ENCODE measurements at places on chromosomes 5 and 9.

GRCh38 chr9:21357479-21358460 is 7.1 kb upstream of the IFNA6 start:
- DNase-seq, result no peak
- H3K4me3 ChIP-seq, result peak overlapping the region; percentile 58
- peak overlapping the region; percentile 59 for H3K27ac ChIP-seq
- peaks cover 19% of the 10 kb centered on the region for H3K4me1 ChIP-seq

GRCh38 chr5:74534397-74535129 is 106.0 kb downstream of the ENC1 start:
- no peaks in the 10 kb centered on the region for H3K4me1 ChIP-seq
- H3K27ac ChIP-seq, result no peak overlapping the region
- no peak for DNase-seq
- peaks cover 9% of the 10 kb centered on the region for H3K27me3 ChIP-seq
- no peak overlapping the region for H3K4me3 ChIP-seq

DNA sequence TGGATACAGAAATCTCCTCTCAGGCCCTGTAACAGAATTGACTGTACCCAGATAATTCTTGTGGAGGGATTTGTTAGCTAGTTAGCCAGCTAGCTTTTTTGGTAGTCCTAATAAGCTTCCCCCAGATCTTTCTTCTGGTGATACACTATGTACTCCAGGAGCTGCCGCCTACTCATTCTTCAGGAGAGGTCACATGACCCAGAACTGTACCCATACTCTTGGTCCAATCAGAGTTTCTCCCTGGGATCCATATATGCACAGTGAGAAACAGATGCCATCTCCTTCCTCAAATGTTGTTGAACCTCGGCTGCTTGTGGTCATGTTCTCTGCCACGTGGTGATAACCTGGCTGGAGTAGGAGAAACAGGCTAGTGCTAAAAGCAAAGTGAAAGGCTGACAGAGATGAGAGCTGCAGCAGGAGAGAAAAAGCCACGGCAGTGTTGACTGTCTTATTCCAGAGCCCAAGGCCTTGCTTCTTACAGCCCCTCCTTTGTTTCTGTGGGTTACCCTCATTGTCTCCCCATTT is 123.0 kb upstream of the RFX3 start:
- no peaks in the 10 kb centered on the region for H3K36me3 ChIP-seq
- H3K4me3 ChIP-seq, result no peak overlapping the region
- H3K27me3 ChIP-seq, result no peaks in the 10 kb centered on the region
- peaks cover 9% of the 10 kb centered on the region for H3K4me1 ChIP-seq
- H3K27ac ChIP-seq, result no peak overlapping the region

GRCh38 chr9:127767410-127767809 is 11.1 kb downstream of the SH2D3C start:
- H3K36me3 ChIP-seq, result peaks cover 16% of the 10 kb centered on the region
- peaks cover 80% of the 10 kb centered on the region for H3K4me1 ChIP-seq
- peak overlapping the region; percentile 88 for H3K27ac ChIP-seq
- peak overlapping the region; percentile 13 for H3K4me3 ChIP-seq
- no peaks in the 10 kb centered on the region for H3K27me3 ChIP-seq
- no peak for DNase-seq

GRCh38 chr5:41127967-41128690 is 57.0 kb upstream of the MROH2B start:
- no peaks in the 10 kb centered on the region for H3K4me1 ChIP-seq
- DNase-seq, result no peak
- no peaks in the 10 kb centered on the region for H3K27me3 ChIP-seq
- H3K27ac ChIP-seq, result no peak overlapping the region
- H3K36me3 ChIP-seq, result no peaks in the 10 kb centered on the region
- H3K4me3 ChIP-seq, result no peak overlapping the region

- no peaks in the 10 kb centered on the region for H3K4me1 ChIP-seq
- H3K27ac ChIP-seq, result no peak overlapping the region
- no peak overlapping the region for H3K4me3 ChIP-seq
- no peaks in the 10 kb centered on the region for H3K27me3 ChIP-seq
Measured at GRCh38 chr5:5710471-5710870, 288.0 kb downstream of the ICE1 start.

- H3K27me3 ChIP-seq, result no peaks in the 10 kb centered on the region
- no peaks in the 10 kb centered on the region for H3K36me3 ChIP-seq
- no peak for DNase-seq
- no peak overlapping the region for H3K4me3 ChIP-seq
- no peaks in the 10 kb centered on the region for H3K4me1 ChIP-seq
- no peak overlapping the region for H3K27ac ChIP-seq
Measured at GRCh38 chr5:125181955-125182354, 435.5 kb upstream of the ZNF608 start.

DNA sequence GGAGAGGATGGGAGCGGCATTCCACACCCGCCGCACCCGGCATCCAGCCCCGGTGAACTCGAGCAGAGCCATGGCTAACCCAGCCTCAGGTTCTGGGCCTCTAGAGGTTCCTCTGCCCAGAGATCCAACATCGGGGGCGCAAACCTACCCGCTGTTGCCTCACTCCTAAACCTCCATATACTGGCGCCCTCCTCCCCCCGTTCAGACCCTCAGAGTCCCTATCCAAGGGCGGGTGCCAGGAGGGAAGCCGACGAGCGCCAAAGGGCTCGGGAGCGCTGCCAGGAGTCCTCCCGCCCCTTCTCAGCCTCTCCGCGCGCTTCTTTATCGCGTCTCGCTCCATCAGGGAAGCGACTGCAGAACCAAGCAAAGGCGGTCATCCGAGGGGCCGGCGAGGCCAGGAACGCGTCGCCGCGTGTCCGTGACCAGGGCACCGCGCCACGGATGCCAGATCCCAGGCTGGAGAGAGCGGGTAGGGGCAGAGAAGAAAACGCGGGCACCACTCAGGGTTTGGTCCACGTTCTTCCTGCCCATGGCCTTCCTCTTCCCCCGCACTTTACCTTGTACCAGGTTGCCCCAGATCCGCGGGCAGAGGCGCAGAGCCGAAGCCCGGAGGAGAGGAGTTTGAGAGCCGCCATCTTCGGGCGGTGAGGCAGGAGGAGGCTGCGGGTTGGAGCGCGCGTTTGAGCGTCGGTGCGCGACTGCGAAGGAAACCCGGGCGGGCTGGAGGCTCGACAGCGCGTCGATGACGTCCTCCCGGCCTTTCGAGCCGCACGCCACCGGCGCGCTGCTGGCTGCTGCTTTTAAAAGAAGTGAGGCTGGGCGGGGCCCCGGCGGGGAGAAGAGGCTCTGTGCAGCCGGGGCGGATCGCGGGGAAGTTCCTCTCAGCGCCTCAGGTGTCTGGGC is at the start of gene OXCT1:
Gene OXCT1, minus strand, starts transcription at position 702 of the 903 bp plus-strand sequence. Its CDS starts 67 bp downstream, at position 635.
- peaks cover 61% of the 10 kb centered on the region for H3K4me1 ChIP-seq
- H3K36me3 ChIP-seq, result peaks cover 17% of the 10 kb centered on the region
- no peaks in the 10 kb centered on the region for H3K27me3 ChIP-seq

DNA sequence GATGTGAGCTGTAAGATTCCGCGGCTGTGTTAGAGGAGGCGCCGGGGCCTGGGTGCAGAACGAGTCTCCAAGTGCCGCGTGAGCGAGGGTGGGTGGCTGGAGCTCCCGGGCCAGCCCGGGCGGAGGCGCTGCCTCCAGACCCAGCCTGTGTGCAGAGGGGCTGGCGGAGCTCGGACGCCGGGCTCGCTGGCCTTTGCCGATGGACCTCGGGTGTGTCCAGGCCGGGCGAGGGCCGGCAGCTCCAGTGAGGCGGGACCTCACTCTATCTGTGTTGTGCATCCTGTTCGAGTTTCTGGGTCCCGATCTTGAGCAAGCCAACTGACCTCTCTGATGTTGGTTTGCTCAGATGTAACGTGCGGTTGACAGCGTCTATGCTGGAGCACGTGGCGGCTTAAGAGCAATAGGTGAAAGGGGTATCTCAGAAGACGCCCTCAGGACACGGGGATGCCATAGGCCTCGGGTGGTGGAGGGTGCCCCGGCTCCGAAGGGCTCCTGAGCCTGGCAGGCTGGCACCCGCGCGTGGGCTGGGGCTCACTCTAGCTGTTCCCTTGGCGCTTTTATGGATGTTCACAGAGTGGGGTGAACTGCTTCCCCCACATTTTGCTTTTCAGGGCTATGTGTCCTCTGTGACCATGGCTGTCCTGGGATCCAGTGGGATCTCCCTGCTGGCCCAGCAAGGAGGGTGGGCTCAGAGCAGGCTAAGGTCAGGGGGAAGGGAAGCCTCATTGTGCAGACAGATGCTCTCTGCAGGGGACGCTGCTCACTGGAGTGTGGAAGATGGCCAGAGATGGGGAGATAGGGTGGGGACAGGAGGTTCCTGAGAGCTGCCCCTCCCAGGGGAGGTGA is 69.8 kb downstream of the MRPL36 start:
- no peaks in the 10 kb centered on the region for H3K4me1 ChIP-seq
- no peak overlapping the region for H3K4me3 ChIP-seq
- H3K27ac ChIP-seq, result no peak overlapping the region

- DNase-seq, result no peak
- no peaks in the 10 kb centered on the region for H3K36me3 ChIP-seq
- H3K27me3 ChIP-seq, result peaks cover 5% of the 10 kb centered on the region
- no peak overlapping the region for H3K27ac ChIP-seq
- H3K4me3 ChIP-seq, result no peak overlapping the region
Measured at GRCh38 chr5:82885627-82886389, 191.4 kb downstream of the TMEM167A start.

- no peak for DNase-seq
- H3K4me1 ChIP-seq, result peaks cover 5% of the 10 kb centered on the region
- H3K4me3 ChIP-seq, result no peak overlapping the region
Measured at GRCh38 chr5:80061547-80061946, 26.4 kb downstream of the THBS4 start.

DNA sequence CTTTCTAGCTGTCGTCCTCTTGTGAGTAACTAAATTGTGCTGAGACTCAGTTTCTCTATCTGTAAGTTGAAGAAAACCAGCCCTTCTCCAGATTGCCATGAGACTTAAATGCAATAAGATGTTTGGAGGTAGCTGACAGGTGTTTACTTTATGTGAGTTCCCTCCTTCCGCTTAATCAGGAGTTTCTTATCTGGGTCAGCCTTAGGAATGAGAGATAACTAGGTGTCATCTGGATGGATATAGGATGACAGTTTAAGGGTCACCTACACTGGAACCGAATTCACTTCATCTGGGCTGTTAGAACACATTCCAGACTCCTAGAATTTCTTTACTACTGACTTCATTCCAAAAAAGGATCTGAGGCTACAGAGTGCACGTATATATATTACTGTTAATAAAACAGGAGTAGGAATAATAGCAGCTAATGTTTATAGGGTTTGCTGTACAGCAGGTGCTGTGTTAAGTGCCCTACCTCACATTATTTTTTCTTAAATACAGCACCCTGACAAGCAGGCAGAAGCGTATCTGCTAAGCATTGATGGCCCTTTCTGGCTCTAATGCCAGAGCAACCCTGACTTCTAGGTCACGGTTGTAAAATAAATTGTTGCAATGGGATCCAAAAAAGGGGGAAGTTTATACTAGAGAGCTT is 30.0 kb upstream of the CPEB4 start:
- H3K4me3 ChIP-seq, result no peak overlapping the region
- no peak for DNase-seq
- no peaks in the 10 kb centered on the region for H3K36me3 ChIP-seq
- H3K27ac ChIP-seq, result no peak overlapping the region

DNA sequence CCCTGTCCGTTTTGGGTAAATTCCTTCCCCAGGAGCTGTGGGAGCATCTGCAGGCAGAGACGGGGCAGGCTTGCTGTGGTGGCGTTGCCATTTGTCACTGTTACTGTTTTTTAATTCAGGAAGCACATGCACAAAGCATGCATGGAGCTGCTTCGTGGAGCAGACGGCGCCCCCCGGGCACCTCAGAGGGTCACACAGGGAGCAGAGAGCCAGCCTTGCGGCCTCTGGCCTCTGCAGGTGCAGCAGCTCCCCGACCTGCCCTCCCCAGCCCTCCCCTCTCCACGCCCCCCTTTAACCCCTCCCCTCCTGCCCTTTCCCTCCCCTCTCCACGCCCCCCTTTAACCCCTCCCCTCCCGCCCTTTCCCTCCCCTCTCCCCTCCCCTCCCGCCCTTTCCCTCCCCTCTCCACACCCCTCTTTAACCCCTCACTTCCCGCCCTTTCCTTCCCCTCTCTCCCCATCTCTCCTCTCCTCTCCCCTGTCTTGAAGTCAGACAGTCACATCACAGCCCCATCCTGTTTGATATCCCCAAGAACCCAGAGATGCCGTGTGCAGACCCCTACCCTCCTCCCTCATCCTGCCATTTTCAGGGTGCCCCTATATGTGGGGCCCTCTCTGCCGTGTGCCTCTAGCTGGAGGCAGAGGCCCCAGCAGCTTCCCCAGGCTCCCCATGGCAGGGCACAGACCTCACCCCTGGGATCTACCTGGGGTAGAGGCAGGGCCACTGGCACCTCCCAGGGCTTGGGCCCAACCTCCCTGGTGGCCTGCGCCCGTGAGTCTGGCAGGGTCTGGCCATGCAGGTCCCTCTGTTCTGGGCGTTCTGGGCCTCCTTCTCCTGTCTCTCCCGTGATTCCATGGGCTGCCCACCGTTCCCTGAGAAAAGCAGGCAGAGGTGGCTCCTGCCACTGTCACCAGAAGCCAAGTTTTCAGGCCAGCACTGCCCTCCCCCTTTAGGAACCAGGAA is 29.6 kb upstream of the UBAC1 start:
- H3K4me3 ChIP-seq, result no peak overlapping the region
- peak; percentile 44 for DNase-seq
- peaks cover 15% of the 10 kb centered on the region for H3K4me1 ChIP-seq
- no peak overlapping the region for H3K27ac ChIP-seq

DNA sequence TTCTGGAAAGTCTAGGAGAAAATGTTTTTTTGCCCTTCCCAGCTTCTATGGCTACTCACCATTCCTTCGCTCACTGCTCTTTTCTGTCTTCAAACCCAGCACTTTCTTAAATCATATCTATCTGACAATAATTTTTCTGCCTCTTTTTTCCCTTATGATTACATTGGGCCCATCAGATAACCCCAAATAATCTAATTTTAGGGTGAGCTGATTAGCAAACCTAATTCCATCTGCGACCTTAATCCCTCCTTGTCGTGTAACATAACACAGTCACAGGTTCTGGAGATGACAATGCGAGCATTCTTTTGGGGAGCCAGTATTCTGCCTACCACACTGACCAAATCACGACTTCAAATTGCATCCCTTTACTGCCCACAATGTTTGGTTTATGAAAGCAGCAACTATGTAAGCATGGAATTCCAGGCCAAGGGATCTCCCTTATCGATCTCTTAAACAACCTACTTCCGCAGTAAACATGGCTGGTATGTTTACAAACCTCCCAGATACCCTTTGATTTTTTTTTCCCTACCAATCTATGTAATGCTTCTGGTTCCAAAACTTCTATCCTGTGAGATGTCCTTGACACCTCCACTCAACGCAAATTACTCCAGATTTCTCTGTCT is 2122.2 kb downstream of the MAT2B start:
- H3K36me3 ChIP-seq, result no peaks in the 10 kb centered on the region
- no peak for DNase-seq
- no peak overlapping the region for H3K27ac ChIP-seq

GRCh38 chr5:89956838-89957237 is 452.7 kb downstream of the CETN3 start:
- H3K36me3 ChIP-seq, result no peaks in the 10 kb centered on the region
- H3K4me1 ChIP-seq, result no peaks in the 10 kb centered on the region
- no peak for DNase-seq
- H3K4me3 ChIP-seq, result no peak overlapping the region
- no peaks in the 10 kb centered on the region for H3K27me3 ChIP-seq

GRCh38 chr5:150140830-150141229 is 14.8 kb downstream of the PDGFRB start:
- H3K36me3 ChIP-seq, result no peaks in the 10 kb centered on the region
- no peak overlapping the region for H3K4me3 ChIP-seq
- no peaks in the 10 kb centered on the region for H3K4me1 ChIP-seq
- no peak overlapping the region for H3K27ac ChIP-seq
